Stimulated activated CD8-positive, alpha-beta memory T cell treated with anti-CD3 and anti-CD28 coated beads, Interleukin-7, amount 100 ng/mL, for 1 hour (primary cell): ENCODE measurements at places on chromosomes 6 and 20.

DNA sequence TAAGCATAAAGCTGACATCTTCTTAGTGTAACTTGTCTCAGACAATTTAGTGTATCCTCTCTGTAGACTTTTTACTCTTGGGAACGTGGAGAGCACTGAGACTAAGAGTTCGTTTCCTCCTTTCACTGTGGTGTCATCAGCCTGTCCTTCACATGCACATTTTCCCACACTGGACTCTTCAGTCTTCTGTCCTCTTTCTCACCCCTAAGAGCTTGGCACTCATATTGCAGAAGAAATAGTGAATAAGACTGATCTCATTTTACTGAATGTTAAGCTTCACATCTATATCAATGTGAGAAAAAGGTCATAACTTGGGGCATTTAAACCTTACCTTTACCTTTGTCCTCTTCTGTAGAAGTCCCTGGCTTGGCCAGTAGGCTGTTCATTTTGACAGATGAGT is 25.6 kb downstream of the FUCA2 start:
- DNase-seq: no peak

- no peak for DNase-seq
Measured at GRCh38 chr6:7528565-7528964, 12.9 kb upstream of the DSP start.

DNA sequence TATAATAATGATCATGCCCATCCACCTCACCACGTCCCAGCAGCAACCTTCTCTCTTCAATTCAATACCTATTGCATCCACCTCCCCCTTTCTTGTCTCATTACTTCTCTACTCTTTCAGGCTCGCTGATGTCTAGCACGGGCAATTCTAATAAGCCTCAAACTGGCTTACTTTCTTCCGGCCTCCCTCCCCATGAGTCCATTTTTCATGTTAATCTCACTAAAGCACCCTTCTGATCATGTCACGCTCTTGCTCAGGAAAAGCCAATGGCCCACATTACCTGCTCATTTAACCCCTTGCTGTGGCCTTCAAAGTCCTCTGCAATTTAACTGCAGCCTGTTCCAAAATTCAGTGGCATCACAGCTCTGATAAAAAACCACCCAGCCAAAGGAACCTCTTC is 105.1 kb downstream of the UTRN start:
- DNase-seq: no peak

DNA sequence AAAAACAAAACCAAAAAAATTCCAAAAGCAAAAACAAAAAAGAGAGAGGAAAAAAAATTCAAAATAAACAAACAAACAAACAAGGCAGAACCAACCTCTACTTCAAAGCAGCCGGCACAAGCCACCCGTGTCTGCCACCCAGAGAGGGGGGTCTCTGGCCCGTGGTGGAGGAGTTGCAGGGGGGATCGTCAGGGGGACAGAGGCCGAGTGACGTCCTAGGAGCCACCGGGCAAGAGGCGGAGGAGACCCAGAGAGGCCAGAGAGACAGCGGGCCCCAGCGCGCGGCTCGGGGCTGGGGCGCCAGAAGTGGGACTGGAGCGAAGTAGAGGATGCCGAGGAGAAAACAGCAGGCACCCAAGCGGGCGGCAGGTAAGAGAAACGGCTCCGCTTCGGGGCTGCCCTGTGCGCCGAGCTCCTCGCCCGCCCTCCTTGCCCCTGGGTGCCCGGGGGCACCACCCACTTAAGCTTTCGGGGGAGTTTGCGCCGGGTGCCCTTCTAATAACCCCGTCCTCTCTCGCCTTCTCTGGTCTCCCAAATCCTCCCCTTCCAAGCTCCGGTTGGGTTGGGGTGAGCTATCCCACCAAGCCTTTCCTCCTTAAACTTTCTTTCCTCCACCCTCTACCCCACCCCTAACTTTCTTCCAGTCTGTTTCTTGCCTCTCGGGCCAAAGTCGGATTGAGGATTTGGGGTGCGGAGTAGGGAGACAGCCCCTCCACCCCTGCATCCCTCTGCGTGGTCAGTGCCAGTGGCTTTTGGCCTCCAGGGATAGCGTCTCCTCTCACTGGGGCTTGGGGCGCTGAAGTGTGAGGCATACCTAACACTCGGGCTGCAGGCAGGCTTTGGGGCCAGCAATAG is 1.0 kb downstream of the TSHZ2 start:
- DNase-seq: no peak

- DNase-seq: no peak
Measured at GRCh38 chr6:75572072-75572471, 29.6 kb upstream of the SENP6 start.

DNA sequence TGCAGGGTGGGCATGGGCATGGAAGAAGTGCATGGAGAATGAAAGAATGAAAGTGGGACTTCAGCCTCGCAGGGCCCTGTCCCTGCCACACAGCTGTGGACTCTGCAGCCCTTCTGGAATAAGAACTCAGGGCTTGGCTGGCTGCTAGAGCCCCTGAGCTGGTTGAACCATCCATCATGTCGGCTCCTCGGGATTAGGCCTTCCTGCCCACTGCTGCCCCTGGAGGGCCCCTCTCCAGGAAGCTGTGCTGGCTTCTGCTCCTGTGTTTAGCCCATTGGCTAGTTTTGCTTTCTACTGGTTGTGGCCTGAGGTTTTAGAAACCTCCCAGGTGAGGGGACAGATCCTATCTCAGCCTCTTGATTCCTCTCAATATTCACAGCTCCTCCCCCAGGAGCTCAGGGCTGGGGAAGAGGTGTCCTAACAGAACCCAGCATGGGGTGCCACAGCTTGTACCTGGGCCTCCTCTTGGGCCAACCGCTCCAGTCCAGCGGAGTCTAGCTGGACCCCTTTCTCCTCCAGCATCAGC is 7.9 kb downstream of the AARS2 start:
- no peak for DNase-seq

GRCh38 chr6:117684749-117685148 is 9.5 kb downstream of the NUS1 start:
- no peak for DNase-seq

DNA sequence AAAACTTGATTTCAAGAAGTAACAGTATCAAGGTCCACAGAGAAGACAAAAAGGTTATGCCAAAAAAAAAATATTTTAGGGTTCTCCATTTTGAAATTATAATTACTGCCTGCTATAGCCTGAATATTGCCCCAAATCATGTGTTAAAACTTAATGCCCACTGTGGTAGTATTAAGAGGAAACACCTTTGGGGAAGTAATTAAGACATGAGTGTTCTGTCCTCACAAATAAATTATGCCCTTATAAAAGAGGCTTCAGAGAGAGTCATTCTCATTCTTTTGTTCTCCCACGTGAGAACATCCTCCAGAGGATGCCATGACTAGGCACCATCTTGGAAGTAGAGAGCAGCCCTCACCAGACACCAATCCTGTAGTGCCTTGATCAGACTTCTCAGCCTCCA is 66.2 kb downstream of the GMDS start:
- DNase-seq: no peak

- DNase-seq: no peak
Measured at GRCh38 chr6:167118006-167118405, 4.9 kb upstream of the CCR6 start.

GRCh38 chr6:166307082-166308032 is 835 bp downstream of the PRR18 start:
- DNase-seq: no peak

DNA sequence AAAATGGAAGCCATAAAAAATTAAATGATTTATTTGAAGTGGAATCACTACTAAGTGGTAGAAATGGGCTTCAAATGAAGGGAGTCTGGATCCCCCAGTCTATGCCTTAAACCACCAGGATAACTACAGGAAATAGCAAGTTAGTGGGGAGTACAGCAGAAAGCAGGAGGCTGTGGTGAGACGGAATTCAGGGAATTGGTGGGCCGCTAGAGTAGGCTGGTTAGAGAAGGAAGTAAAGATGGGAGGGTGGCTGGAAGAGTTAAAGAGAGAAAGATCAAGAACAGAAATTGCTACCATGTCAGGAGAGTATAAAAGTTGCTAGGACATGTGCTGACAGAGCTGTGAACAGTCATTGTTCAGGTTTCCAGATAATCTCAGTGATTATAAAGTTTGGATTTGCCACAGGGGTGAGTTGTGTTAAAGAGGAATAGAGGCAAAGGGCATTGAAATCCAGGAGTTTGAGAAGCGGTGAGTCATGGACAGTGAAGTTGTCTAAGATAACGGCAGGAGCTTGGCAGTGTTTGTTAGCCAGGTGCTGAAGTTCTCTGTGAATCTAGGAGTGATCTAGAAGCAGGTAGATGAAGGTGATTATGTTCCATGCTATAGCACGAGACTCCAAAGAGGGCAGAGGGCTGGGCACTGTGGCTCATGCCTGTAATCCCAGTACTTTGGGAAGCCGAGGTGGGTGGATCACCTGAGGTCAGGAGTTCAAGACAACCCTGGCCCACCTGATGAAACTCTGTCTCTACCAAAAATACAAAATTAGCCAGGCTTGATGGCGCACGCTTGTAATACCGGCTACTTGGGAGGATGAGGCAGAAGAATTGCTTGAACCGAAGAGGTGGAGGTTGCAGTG is 13.7 kb upstream of the HINT3 start:
- no peak for DNase-seq

- no peak for DNase-seq
Measured at GRCh38 chr6:6825193-6825784, 236.8 kb downstream of the LY86 start.

- no peak for DNase-seq
Measured at GRCh38 chr20:23257848-23258746, 92.5 kb upstream of the NXT1 start.
